Activated CD8-positive, alpha-beta T cell treated with anti-CD3 and anti-CD28 coated beads, Interleukin-2, amount 10 ng/mL, durations not matched to agents 7 days and 5 days (primary cell): ENCODE measurements at places on chromosomes 12 and 14.
A peak's percentile ranks its signal among the peaks of the same experiment; 100 is the strongest.

DNA sequence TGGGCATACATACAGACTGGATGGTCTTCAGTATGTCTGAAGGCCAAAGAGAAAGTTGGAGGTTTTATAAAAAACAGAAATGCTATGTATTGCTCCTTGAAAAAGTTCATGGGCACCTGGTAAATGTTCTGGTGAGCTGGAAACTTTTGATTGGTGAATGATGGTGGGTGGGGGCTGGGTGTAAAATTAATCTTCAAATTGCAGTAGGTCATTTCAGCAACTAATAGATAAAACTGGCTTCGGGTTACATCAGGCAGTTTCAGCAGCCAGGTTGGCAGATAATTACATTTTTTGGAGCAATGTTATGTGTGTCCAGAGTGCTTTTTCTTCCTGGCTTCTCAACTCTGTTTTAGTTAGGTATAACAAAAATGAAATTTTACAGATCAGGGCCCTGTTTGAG lies 35.3 kb downstream of the SDR9C7 start:
- no peak for DNase-seq

DNA sequence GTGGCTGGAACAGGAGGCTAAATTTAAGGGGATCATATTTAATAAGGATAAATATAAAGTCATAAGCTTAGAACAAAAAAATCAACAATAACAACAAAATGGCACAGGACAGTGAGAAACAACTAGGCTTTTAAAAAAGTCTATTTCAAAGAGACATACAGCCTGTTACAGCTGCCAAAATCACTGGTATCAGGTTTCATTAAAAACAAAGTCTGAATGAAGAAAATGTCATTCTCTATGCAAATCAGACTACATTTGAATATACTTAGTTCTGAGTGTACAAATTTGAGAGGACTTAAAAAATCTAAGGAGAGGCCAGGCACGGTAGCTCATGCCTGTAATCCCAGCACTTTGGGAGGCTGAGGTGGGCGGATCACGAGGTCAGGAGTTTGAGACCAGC lies 44.0 kb downstream of the TFCP2 start:
- DNase-seq = no peak

DNA sequence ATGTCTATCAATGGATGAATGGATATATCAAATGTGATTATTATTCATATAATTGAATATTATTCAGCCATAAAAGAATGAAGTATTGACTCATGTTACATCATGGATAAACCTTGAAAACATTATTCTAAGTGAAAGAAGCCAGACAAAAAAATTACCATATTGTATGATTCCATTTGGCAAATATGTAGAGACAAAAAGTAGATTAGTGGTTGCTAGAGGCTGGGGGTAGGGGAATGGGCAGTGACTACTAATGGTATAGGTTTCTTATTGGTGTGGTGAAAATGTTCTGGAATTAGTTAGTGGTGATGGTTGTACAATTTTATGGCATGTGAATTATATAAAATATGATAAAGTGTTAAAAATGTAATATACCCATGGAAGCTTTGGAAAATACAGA lies 31.8 kb upstream of the GNS start:
- DNase-seq = no peak

DNA sequence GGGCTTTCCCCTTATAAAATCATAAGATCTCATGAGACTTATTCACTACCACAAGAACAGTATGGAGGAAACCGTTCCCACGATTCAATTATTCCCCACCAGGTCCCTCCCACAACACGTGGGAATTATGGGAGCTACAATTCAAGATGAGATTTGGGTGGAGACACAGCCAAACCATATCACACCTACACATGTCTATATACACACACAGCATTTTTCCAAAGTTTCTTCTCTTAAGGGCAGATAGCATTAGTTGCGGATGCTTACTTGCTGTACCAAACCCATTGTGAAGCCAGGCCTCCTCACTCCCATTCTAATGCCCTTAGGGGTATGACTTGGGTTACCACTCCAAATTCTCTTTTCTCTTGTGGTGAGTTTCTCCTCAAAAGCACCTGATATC lies 104.1 kb upstream of the RAP1B start:
- DNase-seq = no peak

GRCh38 chr12:81729781-81730180 lies 29.4 kb downstream of the PPFIA2 start:
- DNase-seq = no peak

GRCh38 chr12:64747695-64748094 lies 11.5 kb downstream of the GNS start:
- no peak for DNase-seq

GRCh38 chr14:55715889-55716288 lies 135.9 kb downstream of the KTN1 start:
- no peak for DNase-seq

DNA sequence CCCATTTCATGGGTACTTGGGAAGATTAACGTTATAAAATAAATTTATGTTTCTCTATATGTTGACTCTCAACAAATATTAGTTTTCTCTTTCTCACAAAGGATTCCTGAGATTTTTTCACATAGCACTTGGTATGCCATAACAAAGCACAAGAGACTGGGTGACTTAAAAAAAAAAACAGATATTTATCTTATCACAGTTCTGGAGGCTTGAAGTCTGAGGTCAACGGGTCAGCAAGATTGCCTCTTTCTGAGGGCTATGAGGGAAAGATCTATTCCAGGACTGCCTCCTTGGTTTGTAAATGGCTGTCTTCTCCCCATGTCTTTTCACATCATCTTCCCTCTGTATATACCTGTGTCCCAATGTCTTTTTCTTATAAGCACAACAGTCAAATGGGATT lies 153.5 kb upstream of the DIO2 start:
- DNase-seq = no peak

DNA sequence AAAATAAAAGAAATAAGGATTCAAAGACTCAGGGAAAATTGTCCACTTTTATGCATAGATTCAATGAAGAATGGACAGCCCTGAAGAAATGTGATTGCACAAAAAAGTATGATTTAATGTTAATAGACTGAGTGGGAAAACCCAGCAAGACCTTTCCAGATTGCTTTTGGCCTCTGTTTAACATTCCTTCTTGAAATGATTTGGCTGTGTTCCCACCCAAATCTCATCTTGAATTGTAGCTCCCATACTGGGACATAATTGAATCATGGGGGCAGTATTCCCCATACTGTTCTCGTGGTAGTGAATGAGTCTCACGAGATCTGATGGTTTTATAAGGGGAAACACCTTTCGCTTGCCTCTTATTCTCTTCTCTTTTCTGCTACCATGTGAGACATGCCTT lies 1316.9 kb upstream of the SEL1L start:
- DNase-seq = no peak

GRCh38 chr14:68599896-68600610 lies 192.8 kb downstream of the ZFP36L1 start:
- DNase-seq = no peak

GRCh38 chr12:7460375-7461259 lies 16.7 kb upstream of the CD163L1 start:
- peak; percentile 54 for DNase-seq

DNA sequence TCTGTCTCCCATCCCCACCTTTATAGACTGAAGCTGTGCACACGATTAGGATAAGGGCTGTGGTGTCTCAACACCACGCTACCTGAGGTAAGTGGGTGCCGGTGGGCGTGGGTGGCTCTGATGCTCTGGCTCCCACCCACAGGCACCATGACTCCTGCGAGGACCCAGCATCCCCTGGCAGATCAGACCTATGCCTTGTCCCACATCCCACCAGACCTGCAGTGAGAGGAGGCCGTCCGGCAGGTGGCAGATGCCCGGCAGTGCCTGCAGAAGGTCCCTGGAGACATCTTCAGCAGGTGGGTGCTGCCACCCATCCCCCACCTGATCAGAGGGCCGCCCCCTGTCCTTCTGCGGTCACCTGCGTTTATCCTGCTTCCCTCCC lies 104.4 kb upstream of the PRB2 start:
- DNase-seq = no peak

DNA sequence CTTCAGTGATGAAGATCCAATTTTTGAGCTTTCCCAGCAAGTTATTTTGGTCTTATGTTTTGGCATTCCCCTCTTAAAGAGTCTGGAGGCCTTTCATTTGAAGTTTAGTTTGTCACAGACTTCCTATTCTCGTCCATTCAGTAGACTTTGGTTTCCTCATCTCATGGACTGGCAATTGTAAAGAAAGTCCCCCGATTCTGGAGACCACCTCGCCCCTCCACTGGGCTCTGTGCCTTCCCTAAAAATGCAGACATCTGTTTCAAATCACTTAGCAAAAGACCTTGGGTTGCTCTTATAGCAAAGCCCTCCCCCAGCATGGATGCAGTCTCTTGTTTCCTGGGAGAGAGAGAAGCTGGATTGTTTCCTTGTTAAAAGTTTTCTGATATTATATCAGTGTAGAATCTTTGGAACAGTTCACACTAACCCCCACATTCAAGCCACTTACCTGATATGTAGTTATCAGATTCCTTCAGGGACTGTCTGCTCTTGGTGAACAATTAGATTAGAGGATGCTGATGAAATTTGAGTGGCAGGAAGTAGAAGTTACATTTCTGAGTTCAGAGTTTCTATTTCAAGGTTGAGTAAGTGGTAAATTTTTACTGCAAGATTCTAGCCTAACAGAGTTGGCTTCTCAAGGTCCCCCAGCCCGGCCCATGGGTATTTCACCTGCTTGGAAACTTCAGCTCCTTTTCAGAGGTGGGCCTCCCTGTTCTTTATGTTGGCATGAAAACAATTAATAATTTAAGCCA lies 56.3 kb downstream of the PLXNC1 start:
- DNase-seq = no peak

DNA sequence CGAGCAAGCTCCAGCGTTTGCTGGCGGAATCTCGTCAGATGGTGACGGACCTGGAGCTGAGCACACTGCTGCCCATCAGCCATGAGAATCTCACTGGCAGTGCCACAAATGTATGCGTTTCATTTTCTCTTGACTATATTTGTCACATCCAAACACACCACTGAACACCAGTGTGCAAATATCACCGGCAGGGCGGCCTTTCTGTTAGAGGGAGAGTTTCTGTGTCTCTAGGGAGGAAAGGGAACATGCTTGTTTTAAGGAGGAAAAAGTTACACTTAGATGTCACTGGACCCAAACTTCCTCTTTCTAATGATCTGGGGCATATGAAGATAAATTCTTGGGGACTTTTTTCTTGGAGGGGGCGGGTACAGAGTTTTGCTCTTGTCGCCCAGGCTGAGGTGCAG lies 21.9 kb upstream of the HIP1R start:
- no peak for DNase-seq

DNA sequence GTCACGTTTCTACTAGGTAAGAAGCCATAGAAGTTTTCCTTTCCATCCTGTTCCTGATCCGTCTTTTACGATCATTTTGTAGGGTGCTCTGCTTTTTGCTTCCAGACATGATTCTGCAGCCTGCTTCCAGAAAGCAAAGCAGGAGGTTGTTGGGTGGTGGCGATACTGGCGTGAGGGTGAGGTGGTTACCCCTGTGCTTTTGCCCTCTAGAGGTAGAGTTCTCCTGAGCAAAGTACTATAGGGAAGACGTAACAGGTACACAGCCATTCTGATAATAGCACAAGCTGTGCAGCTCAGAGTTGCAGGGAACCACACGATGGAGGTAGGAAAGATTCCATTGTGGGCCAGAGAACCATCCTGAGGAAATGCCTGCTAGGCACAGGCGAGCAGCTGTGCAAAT lies 186.0 kb downstream of the PAH start:
- no peak for DNase-seq

DNA sequence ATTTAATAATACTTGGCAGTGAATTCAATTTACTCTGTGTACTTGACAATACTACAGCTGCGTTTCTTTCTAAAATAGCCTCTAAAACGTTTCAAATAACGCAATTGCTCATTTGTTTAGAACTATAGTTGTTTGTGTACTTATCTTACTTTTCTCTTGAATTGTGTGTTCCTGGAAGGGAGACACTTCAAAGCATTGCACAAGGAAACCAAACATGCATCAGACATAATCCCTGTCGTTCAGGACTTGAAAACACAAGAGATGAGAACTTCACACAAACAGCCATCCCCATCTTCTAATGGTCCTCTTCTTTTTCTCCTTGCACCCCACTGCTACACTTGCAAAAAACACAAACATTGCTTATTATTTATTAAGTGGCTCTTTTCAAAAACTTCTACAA lies 38.5 kb downstream of the PTGER2 start:
- peak; percentile 53 for DNase-seq

DNA sequence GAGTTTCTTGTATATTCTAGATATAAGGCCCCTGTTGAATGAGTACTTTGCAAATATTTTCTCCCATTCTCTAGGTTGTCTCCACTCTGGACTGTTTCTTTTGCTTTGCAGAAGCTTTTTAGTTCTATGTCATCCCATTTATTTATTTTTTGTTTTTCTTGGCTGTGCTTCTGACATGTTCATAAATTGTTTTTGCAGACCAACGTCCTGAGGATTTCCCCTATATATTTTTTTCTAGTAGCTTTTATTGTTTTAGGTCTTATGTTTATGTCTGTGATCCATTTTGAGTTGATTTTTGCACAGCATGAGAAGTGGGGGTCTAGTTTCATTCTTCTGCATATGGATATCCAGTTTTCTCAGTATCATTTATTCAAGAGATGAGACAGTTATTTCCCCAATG lies 70.4 kb upstream of the BTG1 start:
- DNase-seq = no peak

GRCh38 chr14:96125536-96125935 lies 79.1 kb upstream of the BDKRB2 start:
- no peak for DNase-seq

- no peak for DNase-seq
Measured at GRCh38 chr12:128091101-128091720, 175.8 kb upstream of the TMEM132C start.

DNA sequence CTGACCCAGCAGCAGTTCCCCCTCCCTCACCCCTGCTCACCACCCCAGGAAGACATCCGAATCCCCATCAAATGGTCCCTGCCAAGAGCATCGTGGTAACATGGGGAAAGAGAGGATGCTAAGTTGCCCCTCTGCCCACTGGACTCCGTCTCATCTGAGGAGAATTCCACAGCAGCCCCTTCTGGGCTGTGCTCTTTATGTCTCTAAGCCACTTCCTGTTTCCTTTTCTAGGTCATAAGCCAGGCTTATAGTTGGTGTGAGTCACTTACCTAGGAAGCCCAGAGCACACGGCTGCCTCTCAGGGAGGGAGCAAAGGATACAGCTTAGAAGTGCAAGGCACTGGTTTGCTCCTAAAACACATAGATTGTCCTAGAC lies 76.0 kb downstream of the VCPKMT start:
- DNase-seq = peak; percentile 58

- no peak for DNase-seq
Measured at GRCh38 chr14:57712102-57712501, 153.8 kb downstream of the SLC35F4 start.

DNA sequence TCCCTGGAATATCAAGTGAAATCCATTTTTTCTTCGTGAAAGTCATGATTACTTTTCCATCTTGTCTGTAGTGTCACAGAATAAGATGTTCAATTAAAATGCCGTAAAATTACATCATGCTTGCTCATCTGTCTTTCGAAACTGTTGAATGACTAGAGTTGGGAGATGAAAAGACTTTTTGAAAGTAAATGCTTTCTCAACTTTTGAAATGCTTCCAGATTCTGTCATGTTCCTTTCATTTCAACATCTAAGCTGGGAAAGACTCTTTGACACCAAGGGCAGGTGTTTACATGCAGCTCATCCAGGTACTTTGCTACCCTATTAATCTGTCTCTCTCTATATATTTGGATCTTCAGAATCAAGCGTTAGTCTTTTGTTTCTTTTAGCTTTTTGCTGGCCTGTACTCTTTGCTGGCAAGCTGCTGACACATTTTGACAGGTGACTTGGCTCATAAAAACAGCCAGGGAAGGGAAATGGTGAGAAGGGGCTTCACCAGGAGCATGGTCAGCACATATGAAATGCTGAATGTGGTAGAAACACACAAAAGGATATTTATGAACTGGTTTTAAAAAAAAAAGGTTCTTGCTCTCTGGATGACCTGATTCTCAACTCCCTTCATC lies 77.0 kb upstream of the METAP2 start:
- no peak for DNase-seq

- no peak for DNase-seq
Measured at GRCh38 chr12:94033784-94034183, 114.6 kb upstream of the PLXNC1 start.
